MCF 10A (cell line): ENCODE measurements at places on chromosomes 5 and 9. TPM values are rescaled to one million over a fixed set of nuclear protein-coding genes. Genes with fewer than 3 reads are reported as not detected.

Gene TXNDC8
- total RNA-seq: not detected in 2 replicates

Gene KIF4B
- total RNA-seq: not detected in 2 replicates

Gene FOXD4L3
- total RNA-seq: 0.96 TPM in 1 of 2 replicates, not detected in the other

Gene LCN9
- not detected in 2 replicates for total RNA-seq

Gene AFAP1L1
- 4.8 TPM in 2 replicates for total RNA-seq

Gene CDX1
- total RNA-seq: not detected in 2 replicates

Gene CCDC183
- total RNA-seq: 0.26 and 1.3 TPM in 2 replicates

Gene STC2
- total RNA-seq: 316 and 414 TPM in 2 replicates

Gene FER
- total RNA-seq: 71.1 and 73.4 TPM in 2 replicates

Gene NAIF1
- total RNA-seq: 15.8 and 17.1 TPM in 2 replicates

Gene CDC23
- 49.7 and 67.1 TPM in 2 replicates for total RNA-seq

Gene AK8
- total RNA-seq: 0.42 and 1.1 TPM in 2 replicates

Gene UNC13B
- total RNA-seq: 20.6 and 22.9 TPM in 2 replicates

Gene PCDHGA6
- total RNA-seq: 0.44 and 0.49 TPM in 2 replicates

Gene OR2V1
- total RNA-seq: not detected in 2 replicates

Gene ROR2
- 0.10 and 0.84 TPM in 2 replicates for total RNA-seq

Gene COL5A1
- total RNA-seq: not detected in 2 replicates

Gene PCDHB12
- 1.6 and 2.3 TPM in 2 replicates for total RNA-seq

Gene STOML2
- total RNA-seq: 203 and 209 TPM in 2 replicates

Gene FBXW11
- 64.7 and 82.7 TPM in 2 replicates for total RNA-seq

Gene JAKMIP2
- total RNA-seq: not detected in 2 replicates

Gene BAAT
- total RNA-seq: 0.14 and 0.15 TPM in 2 replicates

Gene POU5F2
- total RNA-seq: 0.72 and 0.76 TPM in 2 replicates

Gene MYOT
- not detected in 2 replicates for total RNA-seq

Gene GPR21
- 0.37 TPM in 1 of 2 replicates, not detected in the other for total RNA-seq

Gene UBE2D2
- 306 and 329 TPM in 2 replicates for total RNA-seq

Gene ADGRV1
- total RNA-seq: 0.22 TPM in 1 of 2 replicates, not detected in the other

Gene OTP
- total RNA-seq: not detected in 2 replicates

Gene CAVIN4
- total RNA-seq: 0.49 and 0.56 TPM in 2 replicates

Gene FXN
- 18.4 and 31.6 TPM in 2 replicates for total RNA-seq

Gene HNRNPA0
- total RNA-seq: 30.8 and 31.8 TPM in 2 replicates

Gene SARDH
- not detected in 2 replicates for total RNA-seq

Gene UGT3A1
- not detected in 2 replicates for total RNA-seq

Gene ARL14EPL
- not detected in 2 replicates for total RNA-seq

Gene DRD1
- not detected in 2 replicates for total RNA-seq

Gene KIF20A
- 19.0 and 30.6 TPM in 2 replicates for total RNA-seq

Gene MORN5
- not detected in 2 replicates for total RNA-seq

Gene DNM1
- 0.98 and 2.0 TPM in 2 replicates for total RNA-seq

Gene PPP1R2B
- total RNA-seq: not detected in 2 replicates

Gene RNF180
- 6.0 and 7.4 TPM in 2 replicates for total RNA-seq

Gene SLC45A2
- not detected in 2 replicates for total RNA-seq

Gene CNTNAP3B
- total RNA-seq: 8.2 and 8.4 TPM in 2 replicates

Gene IL7R
- total RNA-seq: 0.26 and 0.44 TPM in 2 replicates

Gene IL9
- not detected in 2 replicates for total RNA-seq

Gene PCDHB11
- 0.75 and 1.3 TPM in 2 replicates for total RNA-seq

Gene FCN2
- not detected in 2 replicates for total RNA-seq

Gene IL3
- not detected in 2 replicates for total RNA-seq

Gene SPINK6
- 0.56 and 1.9 TPM in 2 replicates for total RNA-seq

Gene TRAF1
- 0.84 and 1.2 TPM in 2 replicates for total RNA-seq

Gene NEUROG1
- not detected in 2 replicates for total RNA-seq
